NCI-H1694 treated with DMSO at 0.1 percent for 48 hours (cell line): ENCODE measurements at places on chromosomes 5 and 9.

DNA sequence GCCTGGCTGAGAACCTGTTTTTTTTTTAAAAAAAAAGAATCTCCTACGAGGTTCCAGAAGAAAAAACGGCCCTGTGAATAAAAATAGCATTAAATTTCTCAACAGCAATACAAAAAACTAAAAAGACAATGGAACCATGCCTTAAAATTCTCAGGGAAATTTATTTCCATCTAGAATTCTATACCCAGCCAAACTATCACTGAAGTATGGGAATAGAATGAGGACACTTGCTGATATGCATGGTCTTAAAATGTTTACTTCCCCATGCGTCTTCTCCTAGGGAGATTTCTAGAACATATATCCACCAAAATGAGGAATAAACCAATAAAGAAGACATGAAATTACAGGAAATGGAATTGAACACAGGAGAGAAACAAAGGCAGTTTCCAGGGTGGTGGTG is 16.5 kb upstream of the NSMF start:
- DNase-seq, result no peak

DNA sequence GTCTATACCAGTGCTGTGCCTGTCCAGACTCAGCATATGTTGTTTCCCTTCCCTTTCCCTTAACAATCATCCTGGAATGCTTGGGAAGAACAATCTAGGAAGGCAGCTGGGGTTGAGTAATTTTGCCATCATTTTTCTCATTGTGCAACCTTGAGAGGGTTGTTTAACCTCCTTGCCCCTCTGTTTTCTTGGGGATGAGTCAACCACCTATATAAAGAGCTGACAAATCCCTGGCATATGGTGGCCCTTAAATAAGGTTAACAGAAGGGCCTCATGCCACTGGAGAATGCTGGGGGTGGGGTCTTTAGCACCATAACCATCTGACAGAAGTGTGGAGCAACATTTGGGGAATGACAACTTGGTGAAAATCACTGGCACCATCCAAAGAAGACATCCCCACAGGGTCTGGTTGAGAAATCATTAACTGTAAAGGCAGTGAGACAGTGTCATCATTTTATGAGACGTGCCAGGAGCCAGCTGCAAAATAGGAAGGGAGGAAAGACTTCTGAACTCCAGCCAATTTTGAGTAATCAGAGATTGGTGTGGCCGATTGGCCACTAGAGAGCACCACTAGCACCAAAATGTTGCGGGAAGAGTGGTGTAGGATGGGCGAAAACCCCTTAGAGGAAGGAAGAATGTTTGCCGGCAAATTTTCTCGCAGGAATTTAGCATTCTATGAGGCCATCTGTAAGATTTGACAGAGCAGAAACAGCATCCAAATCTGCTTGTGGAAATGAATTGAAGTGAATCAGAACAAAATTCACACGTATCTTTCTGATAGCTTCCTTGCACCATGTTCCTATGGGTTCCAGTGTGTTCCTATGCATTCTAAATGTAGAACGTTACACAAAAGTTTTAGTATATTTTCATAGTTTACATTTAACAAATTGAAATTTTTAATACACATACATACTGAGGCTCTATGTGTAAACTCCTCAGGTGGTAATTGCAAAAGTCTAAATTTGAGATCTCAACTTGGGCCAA is 113.8 kb downstream of the MSX2 start:
- no peak for DNase-seq

GRCh38 chr5:133565993-133566392 is 46.3 kb downstream of the FSTL4 start:
- DNase-seq, result no peak

DNA sequence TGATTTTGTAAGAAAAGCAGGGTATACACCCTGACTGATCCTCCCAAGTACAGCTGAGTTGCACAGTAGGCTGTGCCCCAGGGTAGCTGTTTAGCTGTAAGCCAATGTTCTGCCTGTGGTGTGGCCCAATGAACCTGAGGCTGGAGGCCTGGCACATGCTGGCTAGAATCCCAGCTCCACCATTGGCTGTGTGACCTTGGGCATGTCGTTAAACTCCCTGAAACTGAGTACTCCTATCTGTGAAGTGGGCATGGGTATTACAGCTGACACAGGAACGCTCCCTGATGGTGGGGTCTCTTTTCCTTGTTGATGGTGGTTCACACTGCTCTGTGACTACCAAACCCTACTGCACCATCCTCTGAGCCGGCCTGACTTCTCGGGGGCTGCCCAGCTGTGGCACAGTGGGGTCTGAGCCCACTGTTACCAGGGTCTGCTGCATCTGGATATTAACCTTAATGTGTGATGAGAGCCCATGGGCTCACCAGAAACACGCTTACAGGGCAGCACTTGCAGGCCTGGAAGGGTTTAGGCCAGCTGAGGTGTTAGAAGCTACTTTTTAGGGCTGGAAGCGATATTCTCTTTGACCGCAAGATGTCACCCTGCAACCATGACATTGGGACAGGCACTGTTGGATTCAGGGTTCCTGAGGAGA is 7.0 kb upstream of the GADD45G start:
- DNase-seq, result peak; percentile 50

DNA sequence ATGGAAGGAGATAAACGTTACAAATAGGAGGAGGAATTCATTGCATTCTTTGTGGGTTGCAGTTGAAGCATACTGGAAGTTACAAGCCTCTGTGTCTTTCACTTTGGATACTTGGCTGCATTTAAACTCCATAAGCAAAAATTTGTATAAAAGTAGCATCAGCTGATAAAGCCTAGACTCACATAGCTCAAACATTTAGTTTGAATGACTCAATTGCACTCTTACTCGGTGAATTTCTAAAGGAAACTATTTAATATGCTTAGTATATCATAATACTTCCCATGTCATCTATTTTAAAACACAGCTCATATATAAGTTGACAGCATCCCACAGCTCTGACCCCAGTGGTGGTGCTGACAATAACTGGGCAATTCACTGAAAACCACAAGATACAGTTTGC is 596.6 kb upstream of the ZNF608 start:
- DNase-seq, result no peak

DNA sequence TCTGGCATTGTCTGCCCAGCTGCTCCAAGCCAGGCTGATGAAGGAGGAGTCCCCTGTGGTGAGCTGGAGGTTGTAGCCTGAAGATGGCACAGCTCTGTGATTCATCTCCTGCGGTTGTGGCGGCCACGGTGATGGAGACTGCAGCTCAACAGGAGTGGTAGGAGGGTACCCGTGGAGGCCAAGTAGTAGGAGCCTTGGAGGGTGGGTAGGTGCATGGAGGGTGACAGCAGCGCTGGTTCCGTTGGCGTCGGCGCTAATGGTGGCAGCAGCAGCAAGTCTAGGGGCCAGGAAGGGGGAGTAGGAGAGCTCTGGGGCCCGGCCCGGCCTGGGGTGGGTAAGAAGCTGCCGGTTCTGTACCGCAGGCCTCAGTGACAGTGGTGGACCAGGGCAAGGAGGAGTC is 22.4 kb upstream of the TRIM52 start:
- no peak for DNase-seq

DNA sequence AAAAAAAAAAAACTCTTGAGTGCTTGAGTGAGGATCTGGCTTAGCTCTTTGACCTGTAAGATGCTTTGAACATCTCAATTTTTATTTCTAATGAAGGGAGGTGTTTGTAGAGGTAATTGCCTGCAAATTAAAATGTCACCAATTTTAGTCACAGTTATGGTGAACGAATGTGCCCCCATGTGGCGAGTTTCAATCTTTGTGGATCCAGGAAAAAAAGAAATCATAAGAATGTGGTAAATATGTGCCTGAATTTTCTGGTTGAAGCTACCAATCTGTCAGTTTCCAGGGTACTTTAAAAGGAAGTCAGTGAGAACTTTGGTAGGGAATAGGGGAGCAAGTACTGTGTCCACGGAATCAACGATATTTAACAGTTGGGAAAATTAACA is 1772.4 kb upstream of the CDH9 start:
- peak; percentile 44 for DNase-seq

DNA sequence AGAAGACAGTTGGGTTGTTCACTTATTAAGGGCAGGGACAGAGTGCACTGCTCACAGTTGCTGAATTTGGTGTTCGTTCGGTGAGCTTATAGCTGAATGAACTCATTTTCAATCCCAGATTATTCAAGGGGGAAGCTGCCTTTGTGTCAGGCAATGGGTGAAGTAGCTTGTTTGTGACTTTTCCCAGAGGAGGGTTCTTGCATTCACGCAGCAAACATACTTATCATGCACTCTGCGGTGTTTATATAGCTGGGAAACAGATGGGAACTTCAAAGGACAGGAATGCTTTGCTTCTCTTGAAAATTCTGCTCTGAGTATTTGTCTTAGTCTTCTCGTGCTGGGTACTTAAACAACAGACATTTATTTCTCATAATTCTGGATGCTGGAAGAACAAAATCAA is 64.7 kb upstream of the ABCA1 start:
- peak; percentile 19 for DNase-seq

DNA sequence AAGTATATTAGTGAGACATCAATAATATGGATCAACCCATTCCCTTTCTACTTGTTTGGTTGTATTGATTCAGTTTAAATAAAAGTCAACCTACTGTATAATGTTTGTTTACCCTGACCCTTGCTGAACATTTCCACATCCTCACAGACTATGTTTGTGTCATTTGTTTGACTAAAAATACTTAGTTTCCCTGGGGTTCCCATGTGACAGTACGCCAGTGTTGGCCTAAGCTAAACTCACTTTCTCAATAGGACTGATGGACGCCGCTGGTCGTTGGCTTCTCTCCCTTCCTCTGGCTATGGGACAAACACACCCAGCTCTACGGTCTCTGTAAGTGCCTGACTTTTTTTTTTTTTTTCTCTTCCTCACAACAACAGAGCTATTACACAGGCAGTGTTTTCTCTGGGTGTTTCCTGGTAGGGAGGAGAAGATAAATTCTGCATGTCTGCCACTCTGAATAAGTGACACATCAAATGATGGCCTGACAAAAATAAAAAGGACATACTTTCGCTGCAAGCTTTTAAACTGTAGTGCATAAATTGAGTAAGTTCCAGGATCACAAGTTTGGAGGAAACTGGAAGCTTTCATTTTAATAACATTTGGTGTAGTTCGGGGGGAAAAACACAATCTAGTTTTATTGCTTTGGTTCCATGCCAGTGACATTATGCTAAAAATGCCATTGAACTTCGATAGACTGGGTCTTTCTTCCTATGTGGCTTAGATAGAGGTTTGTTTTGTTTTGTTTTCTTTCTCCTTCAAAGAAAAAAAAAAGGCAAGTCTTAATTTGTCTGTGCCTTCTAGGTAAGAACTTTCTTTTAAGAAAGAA is 101.0 kb downstream of the CD180 start:
- no peak for DNase-seq

DNA sequence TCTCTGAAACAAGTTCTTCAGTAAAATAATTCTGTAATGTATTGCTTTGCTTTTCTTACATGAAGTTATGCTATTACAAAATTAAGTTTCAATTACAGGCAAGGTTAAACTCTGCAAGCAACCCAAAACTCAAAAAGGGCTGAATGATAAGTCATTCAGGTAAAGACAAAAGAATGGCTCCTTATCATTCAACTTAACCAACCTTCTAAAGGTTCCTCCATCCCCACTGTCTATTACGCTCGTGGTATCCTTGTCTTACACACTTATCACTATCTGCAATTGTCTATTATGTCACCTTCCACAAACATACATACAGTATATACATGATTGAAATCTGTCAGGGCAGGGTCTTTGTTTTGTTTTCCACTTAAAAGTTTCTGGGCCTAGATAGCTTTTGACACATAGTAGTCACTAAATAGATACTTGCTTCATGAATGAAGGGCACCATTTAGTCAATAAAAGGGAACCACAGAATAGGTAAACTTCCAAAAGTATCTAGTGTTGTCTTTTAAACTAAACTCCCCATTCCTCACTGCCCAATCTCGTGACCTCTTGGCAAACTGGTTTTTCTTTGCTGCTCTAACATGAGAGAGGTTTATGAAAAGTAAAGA is 6.9 kb downstream of the RPL37 start:
- no peak for DNase-seq

- no peak for DNase-seq
Measured at GRCh38 chr5:71907001-71907588, 188.0 kb downstream of the CARTPT start.

DNA sequence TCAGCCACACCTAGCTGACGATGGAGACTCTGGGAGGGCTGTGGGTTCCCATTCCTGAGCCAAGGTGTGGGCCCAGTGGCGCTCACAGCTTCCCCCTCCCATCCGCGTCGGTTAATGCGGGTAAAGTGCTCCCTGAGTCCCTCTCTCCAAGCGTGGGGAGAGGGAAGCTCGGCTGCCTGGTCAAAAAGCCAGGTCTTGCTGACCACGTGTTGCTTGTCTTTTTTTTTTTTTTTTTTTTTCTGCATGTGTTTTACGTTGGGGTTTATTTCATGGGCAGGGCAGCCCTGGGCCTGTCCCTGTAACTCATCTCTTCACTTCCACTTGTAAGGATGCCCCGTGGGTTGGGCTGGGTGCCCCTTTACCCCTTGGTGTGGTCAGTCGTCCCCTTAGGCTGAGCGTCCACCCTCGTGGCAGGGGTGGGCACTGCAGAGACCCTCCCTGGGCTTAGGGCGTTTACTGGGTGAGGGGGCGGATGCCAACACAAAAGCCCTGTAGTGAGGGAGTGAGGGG is 11.9 kb downstream of the NKD2 start:
- no peak for DNase-seq

DNA sequence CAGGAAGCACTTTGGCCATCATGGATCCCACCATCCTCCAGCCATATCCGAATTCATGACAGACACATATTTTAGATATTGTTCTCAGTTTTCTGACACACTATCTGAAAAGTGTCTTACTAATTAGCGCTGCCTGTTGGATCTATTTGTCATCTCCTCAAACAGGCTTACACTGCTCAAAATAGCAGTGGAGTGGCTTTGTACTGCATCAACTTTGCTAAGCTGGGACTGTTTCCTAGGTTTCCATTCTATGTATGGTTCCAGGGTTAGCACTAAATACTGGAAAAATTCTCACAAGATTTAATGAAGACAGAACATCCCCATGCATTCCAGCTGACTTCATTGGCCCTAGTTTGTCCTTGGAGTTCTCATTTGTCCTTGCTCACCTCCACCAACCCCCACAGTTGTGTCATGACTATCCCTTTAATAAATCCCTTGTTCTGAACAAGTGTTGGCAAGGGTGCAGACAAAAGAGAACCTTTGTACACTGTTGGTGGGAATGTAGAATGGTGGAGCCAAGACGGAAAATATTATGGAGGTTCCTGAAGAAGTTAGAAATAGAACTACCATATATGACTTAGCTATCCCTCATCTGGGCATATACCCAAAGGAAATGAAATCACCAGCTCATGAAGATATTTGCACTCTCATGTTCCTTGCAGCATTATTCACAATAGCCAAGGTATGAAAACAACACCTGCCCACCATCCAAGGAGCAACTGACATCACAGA is 136.5 kb upstream of the RAI14 start:
- DNase-seq, result no peak

GRCh38 chr9:36093384-36093783 is 43.1 kb upstream of the GLIPR2 start:
- no peak for DNase-seq
